ENCODE measurements at places on chromosomes 5 and 9.

GRCh38 chr5:173271419-173271818, 36.4 kb upstream of the NKX2-5 start:
- DNase-seq: no peak

DNA sequence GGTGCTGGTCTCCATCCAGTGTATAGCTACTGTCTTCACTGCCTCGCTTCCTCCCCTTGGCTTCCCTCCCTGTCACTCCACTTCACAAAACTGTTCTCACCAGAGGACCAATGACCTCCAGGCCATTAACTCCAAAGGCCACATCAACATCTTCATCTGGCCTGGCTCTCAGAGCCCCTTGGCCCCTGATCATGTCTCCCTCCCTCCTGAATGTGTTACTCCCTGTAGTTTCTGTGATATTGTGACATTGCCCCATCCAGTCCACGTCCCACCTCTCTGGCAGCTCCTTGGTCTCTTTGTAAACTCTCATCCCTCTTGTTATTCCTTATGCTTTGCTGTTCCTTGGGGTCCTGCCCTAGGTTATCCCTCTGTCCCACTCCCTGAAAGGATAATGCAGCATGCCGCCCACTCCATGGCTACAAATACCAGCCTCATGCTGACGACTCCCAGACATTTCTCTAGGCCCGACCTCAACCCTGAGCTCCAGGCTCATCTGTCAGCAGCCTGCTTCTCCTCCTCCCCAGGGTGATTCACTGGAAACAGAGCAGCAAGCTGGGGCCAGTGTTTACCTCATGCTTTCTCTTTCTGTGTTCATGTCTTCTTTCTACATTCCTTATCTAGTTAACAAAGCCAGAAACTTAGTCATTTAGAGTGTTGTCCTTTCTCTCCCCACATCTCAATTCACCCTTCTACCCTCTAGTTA, 312.2 kb downstream of the SPOCK1 start:
- DNase-seq: no peak

DNA sequence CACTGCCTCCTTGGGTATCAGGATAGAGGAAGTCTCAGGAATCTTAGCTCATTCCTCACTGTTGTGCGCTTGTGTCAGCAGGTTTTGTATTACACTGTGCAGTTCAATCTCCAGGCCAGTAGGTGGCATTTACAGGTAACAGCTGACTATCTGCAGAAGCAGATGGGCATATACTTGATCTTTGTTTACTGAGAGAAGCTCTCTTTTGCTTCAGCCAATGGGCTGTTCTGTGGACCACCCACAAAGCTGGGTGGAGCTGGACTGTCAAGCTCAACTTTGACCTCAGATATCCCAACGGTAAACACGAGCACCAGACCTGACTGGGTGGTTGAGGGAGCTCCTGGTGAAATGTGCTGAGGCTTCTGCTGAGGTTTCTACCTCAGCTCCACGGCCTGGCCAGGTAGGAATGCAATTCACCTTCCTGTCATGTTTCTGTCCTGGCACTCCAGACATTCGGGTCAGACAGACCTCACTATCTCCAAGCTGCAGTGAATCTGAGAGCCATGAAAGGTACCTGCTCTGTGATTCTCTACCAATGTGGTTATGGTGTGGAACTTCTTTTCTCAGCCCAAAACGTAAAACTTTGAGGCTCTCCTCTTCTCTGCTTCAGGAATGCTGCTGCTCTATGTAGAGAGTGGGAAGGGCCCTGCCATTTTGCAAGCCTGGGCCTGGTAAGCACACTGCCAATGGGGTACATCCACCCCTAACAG, 167.9 kb upstream of the ACTBL2 start:
- no peak for DNase-seq

- no peak for DNase-seq
Observed at GRCh38 chr5:112685386-112685785, 52.3 kb upstream of the APC start.

DNA sequence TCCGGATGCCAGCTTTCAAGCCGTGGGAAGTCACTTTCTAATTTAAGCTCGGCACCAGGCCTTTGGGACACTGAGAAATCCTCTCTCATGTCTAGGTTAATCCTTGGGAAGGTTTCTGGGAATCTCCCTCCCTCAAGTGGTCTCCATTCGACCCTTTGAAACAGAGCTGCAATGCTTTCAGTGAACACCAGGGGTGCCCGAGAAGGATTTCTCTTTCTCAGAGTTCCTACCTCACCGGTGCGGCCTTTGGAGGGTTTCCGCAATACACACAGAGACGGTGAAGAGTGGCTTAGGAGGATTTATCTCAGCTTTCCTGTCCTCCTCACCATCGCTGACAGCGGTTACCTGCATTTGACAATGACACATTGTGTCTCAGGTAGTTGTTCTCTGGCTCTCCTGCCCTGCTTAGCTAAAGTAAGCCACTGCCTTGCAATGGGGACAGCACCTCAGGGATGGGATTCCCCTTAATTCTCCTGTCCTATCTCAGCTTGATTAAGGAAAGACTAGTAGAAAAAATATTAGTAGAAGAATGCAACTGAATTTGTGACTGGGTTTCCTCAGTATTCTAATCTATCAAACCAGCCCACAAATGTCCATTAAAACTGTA, 180.6 kb downstream of the GABRG2 start:
- DNase-seq: no peak

- DNase-seq: no peak
Observed at GRCh38 chr9:116940614-116941215, 253.6 kb downstream of the TRIM32 start.

DNA sequence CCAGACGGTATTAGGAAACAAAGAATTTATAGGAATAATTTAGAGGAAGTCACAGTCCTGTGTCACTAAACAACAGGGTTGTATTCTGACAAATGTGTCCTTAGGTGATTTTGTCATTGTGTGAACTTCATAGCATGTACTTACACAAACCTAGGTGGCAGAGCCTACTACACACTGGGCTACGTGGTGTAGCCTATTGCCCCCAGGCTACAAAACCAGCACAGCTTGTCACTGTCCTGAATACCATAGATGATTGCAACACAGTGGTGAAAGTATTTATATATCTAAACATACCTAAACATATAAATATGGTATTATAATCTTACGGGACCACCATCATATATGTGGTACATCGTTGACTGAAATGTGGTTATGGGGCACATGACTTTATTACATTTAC, 69.3 kb downstream of the COL23A1 start:
- DNase-seq: no peak

- no peak for DNase-seq
Observed at GRCh38 chr5:7745882-7746610, 104.9 kb downstream of the CFAP90 start.

DNA sequence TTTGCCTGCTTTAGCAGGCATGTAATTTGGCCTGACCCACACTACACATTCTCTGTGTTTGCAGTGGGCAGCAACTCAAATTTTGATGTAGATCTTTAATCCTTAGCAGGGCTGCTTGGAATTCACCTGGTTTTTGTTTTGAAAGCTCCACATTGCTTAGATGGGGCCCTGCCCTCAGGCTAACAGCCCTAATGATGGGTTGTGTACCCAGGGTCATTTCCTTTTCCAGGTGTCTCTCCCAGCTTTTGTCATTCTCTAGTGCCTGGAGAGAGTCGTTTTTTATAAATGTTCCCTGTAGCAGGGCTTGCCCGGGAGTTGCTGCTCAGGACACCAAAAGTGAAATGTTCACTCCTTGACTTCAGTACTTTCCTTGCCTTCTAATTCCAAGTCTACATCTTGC, 126.3 kb downstream of the TRIO start:
- no peak for DNase-seq

DNA sequence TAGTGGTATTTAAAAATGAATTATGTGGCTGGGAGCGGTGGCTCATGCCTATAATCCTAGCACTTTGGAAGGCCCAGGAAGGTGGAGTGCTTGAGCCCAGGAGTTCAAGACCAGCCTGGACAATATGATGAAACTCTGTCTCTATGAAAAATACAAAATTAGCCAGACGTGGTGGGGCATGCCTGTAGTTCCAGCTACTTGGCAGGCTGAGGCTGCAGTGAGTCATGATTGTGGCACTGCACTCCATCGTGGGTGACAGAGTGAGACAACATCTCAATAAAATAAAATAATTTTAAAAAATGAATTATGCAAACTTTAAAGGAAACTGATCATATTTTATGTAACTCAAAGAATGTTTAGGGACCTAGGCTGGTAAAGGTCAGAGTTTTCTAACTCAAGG, 310.8 kb upstream of the DMRT1 start:
- no peak for DNase-seq

GRCh38 chr9:18447131-18447530, 26.8 kb upstream of the ADAMTSL1 start:
- no peak for DNase-seq

DNA sequence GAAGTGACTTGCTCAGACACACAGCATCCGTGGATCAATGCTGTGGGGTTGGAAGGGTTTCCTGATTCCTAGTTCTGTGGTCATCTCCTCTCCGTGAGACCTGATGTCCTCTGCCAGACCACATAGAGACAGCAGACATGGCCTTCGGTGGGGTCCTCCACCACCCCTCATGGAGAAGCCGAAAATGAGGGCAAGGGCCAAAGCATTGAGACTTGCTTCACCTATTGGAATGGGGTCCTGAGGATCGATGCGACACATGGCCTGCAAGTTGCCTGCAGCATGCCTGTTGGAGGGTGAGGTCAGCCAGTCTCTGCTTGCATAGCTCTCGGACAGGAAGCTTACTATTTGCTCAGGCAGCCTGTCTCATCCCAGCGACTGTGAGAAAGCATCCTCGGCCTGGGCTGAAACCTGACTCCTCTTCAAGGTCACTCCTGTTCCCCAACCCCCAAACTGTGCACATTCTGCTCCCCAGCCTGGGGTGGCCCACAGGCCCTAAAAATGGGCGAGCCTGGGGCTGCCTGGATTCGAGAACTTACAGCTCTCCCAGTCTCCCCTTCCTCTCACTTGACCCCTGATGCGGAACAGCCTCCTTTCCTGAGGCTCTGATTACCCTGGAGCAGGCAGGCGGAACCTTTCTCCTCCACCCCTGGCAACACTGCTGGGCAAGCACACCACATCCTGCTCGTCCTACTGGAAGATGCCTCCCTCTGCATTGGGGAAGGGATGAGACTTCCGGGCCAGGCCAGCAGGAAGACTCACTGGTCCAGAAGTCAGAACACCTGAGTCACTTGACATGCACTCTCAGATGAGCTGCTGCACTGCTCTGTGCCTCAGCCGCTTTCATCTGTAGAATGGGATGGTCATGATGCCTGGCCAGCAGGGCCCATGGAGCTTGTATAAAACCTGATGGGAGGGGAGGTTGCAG, 186.9 kb downstream of the RGS3 start:
- DNase-seq: no peak

GRCh38 chr5:126188804-126189203, 234.4 kb upstream of the GRAMD2B start:
- DNase-seq: no peak

- no peak for DNase-seq
Observed at GRCh38 chr5:66553916-66554575, 42.1 kb upstream of the MAST4 start.

DNA sequence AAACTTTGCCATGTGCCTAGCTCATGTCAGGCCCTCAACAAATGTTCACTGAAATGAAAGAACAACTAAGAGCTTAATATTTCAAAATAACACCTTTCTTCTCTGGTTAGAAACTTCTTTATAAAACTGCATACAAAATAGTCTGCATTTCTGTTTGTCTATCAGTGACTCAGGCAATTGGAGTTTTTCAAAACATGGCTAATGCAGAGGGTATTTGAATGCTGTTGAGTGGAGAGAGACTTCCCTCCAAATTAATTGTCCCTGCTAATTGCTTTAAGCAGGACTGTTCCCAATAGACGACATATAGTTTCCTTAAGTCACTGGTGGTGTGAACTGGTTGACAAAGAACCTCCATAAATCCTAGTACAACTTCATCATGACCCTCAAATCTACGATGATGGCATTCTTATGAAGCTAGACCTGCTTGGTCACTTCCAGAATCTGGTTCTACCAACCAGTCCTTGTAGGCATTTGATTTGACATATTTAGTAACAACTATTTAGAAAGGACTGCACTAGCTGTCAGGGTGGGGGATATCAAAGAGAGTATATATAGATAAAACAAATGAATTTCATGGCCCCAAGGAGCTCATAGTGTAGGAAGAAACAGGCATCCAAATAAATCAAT, 84.5 kb downstream of the PRLR start:
- DNase-seq: no peak

- no peak for DNase-seq
Observed at GRCh38 chr9:33820231-33820745, 3.3 kb downstream of the UBE2R2 start.

DNA sequence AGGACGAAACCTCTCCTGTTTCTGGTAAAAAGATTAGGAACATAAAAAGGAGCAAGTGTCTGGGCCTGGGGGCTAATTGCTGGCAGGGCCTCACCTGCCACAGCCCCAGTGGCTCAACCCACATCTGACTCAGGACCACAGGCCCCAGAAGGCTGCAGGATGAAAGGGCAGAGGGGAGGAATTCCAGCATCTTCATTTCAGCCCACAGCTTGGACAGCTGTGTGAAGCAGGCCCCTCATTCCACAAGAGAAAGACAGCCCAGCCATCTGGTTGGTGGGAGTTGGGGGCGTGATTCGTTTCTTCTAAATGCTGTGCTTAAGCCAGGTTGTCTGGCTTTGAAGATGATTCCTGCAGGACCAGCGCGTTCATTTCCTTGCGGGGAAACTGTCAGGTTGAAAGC, 29.1 kb downstream of the NKX2-5 start:
- DNase-seq: no peak

GRCh38 chr9:20980832-20981455, 50.5 kb downstream of the HACD4 start:
- no peak for DNase-seq

DNA sequence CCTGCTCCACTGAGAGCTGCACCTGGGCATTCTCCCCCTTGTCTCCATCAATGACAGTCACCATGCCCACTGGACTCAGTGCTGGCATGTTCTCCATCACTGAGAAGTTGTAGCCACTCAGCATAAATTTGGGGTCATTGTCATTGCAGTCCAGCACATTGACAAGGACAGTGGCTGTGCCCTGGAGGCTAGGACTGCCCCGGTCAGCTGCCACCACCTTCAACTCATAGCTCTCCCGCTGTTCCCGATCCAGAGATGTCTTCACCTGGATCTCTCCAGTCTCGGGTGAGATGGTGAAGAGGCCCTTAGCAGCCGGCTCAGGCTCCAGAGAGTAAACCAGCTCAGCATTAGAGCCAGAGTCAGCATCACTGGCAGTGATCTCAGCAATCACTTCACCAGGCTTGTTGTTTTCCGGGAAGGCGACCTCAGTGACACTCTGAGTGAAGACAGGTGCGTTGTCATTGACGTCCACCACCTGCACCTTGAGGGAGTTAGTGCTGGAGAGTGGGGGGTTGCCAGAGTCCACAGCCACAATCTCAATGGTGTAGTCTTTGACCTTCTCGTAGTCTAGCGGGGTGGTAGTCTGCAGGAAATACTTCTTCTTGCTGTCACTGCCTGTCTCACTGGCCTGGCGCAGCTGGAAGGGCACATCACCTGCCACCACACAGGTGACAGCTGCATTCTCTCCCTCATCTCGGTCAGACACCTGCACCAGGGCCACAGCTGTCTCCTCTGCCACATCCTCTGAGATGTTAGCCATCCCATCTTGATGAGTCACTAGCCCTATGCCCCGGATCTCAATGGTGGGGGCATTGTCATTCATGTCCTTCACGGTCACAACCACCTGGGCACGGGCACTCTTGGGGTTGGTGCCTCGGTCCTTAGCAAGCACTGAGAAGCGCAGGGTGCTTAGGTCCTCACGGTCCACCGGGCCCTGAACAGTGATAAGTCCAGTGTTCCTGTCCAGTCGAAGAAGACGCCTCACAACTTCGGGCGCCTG, 13.5 kb downstream of the PCDH1 start:
- DNase-seq: no peak
